GM06990 (cell line): ENCODE measurements at places on chromosomes 1 and 21.

- no peak for DNase-seq
Measured at GRCh38 chr21:34916446-34916845, 132.7 kb downstream of the RUNX1 start.

DNA sequence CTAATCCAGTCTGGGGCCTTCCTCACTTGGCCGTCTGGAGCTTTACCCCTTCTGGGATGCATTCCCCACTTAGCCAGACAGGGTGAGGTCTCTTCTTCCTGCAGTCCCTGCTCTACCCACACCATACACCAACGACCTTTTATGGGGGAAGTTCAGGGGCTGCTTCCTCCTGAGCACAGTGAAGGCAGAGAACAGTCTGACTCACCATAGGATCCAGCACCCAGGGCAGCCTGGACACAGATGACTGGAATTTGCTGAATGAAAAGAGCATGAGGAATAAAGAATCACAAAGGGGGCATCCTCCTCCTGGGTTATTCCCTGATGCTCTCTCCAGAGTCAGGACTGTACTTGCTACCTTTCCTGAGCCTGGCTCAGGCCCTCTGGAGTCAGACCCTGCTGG, 4.6 kb upstream of the FOXE3 start:
- no peak for DNase-seq

GRCh38 chr1:218557731-218558130, 212.6 kb downstream of the TGFB2 start:
- DNase-seq = no peak

DNA sequence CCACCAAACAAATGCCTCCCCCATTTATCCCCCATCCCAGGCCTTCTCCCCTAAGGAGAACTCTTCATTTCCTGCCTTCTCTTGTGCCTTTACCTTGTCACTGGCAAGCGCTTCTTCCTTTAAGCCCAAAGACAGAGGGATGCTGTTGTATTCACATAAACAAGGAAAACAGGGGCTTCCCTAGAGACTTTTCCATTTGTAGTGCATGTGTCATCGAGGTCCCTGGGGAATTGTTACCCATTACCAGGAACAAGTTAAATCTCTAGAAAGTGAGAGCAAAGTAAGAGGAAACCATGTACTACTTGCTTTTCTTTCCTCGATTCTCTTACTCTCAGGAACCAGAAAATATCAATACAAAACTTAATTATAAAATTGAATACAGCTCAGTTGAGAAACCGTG, 114.4 kb upstream of the DPT start:
- DNase-seq = no peak

- no peak for DNase-seq
Measured at GRCh38 chr1:39132505-39133339, 71.8 kb upstream of the MACF1 start.

DNA sequence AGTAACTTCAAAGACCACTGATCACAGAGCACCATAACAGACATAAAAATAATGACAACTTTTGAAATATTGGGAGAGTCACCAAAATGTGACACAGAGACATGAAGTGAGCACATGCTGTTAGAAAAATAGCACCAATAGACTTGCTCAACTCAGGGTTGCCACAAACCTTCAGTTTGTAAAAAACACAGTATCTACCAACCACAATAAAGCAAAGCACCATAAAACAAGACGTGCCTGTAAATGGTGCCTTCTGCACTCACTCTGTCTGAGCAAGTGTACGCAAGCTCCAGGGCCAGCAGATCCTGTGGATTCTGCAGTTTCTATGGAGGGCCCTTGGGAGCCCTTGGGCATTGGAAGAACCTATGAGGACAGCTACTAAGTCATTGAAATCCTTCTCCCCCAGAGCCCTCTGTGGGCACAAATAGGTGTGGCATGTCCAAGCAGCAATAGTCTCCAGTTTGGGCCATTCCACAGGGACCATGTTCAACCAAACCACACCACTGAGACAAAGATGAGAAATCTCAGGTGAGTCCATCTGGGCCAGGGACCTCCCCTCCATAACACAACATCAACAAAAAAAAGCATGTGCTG, 116.9 kb upstream of the RAB4A start:
- DNase-seq = no peak
